Esophagus mucosa (tissue), 1 donor: ENCODE measurements at places on chromosomes 13 and 19.

GRCh38 chr19:10503002-10503789, at the start of gene KEAP1:
Gene KEAP1 (minus strand): TSS chr19:10503356. CDS start chr19:10500033, 3,323 bp downstream.
- no peak for ATAC-seq

DNA sequence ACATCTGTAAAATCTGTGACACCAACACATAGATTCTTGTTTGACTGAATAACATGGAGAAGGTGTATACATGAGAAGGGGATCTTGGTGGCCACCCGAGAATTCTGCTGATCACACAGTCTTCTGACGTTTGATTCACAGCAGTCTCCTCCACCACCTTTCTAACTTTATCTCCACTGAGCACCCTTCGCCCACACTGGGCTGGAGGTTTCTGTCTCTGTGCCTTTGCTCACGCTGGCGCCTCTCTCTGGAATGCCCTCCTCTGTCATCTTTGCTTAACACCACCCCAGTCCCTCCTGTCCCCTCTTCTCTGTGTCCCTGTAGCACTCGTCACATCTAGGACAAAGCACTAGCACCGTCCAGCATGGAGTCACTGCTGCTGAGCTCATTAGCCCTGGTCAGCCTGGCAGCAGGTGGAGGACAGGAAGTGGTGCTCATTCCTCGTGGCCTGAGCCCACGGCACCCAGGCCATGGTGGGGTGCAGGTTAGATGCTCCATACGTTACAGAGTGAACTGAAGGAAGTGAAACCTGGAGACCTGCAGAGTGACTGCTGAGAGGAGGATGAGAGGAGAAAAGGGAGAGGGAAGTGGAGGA, 384.6 kb downstream of the UQCRFS1 start:
- no peak for ATAC-seq

GRCh38 chr13:47215736-47216135, 318.9 kb upstream of the HTR2A start:
- no peak for ATAC-seq

GRCh38 chr13:26656919-26657318, 99.4 kb downstream of the WASF3 start:
- no peak for ATAC-seq

DNA sequence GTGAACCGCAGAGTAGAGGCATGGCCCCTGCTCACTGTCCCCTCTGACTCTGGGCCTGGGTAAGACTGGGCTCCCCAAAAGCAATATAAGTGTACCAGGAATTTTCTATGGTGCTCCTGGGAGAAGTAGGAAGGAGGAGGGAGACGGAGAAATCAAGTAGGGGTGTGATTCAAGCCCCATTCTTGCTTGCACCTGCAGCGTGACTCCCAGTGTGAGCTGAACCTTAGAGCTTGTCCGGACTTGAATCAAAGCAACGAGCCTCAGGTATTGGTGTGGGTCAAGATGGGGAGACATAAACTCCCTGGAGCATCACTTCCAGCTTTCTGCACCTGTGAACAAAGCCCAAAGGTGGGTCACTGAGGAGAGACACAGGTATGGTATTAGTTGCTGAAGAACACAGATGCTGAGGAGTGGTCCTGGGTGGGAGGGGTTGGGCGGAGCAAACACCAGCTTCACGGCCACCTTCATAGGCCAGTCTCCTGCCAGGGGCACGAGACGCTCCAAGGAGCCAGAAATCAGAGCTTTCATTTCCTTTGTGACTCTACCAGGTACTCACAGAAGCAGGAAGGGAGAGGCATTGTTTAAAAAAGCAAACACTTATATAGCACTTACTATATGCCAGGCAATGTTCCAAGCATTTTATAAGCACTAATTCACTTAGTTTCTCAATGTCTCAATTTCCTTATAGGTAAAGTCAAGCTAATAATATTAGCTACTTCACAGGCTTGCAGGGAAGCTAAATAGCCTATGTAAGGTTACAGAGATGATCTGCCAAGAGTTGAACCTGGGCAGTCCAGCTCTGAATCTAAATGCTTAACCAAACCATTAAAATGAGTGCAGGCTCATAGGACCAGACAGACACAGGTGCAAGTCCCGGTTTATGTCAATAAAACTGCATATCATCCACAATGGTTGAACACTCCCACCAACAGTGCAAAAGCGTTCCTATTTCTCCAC, 775.3 kb downstream of the UQCRFS1 start:
- ATAC-seq: no peak
